ENCODE measurements at places on chromosomes 2 and 18. TPM values are rescaled to one million over a fixed set of nuclear protein-coding genes. Genes with fewer than 3 reads are reported as not detected.

IL1RL2 gene
- not detected for total RNA-seq

MC4R gene
- total RNA-seq: not detected

LMAN2L gene
- 20.1 TPM for total RNA-seq

OR6B2 gene
- total RNA-seq: not detected

MC2R gene
- not detected for total RNA-seq

LRATD1 gene
- total RNA-seq: 0.10 TPM

SPATA3 gene
- total RNA-seq: not detected

TNP1 gene
- total RNA-seq: not detected

VAMP8 gene
- total RNA-seq: 16.7 TPM

Measured in A549 treated with Hydrocortisone at 1 μM for 4 hours (cell line).